Calu3 (cell line): ENCODE measurements at places on chromosomes 5 and 9.
A peak's percentile ranks its signal among the peaks of the same experiment; 100 is the strongest.

DNA sequence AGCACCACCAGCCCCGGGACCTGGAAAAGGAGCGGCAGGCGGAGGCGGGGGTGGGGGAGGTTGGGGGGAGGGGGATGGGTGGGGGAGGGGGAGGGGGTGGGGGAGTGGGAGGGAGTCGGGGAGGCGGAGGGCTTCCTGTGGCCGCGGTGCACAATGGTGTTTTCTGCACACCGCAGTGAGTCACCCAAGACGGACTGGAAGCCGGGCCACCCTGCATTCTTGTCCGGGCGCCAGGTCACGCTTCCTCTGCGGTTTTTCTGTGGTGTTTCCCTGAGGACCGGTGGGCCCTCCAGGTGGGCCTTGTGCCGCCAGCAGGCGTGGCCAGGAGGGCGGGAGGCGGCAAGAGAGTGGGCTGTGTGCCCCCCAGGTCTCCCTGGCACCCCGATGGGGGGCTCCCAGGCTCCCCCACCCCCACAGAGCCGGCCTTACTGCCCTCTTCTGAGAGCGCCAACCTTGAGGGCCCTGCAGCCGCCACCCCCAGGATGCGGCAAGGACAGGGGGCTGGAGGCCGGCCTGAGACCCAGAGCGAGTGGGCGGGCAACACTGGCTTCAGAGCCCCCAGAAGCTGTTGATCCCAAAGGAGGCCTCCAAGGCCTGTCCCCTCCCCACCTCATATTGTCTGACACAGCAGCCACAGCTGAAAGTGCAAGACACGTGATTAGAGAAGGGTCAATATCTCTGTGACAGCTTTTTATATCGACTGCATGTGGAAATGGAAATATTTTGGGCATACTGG is 11.1 kb downstream of the EXD3 start:
- peak; percentile 86 for DNase-seq

GRCh38 chr9:91426123-91426745 is 2.6 kb upstream of the NFIL3 start:
- no peak for DNase-seq

GRCh38 chr5:143599474-143599873 is 196.0 kb upstream of the NR3C1 start:
- no peak for DNase-seq

DNA sequence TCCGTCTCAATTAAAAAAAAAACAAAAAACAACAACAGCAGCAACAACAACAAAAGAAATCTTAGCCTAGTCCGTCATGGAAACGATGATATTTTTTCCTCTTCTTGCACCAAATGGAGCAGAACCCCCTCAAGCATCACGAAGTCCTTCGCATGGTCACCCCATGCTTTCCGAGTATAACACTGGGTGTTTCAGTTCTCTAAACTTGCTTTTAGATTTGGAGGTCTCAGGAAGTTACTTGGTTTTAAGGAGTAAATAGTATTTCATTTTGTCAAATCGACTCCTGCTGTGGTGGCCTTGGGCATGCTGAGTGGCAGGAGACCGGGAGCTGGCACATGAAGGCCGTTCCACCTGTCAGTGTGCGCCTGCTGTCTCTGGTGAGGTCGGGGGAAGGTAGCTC is 118.5 kb upstream of the CACNA1B start:
- DNase-seq: no peak

DNA sequence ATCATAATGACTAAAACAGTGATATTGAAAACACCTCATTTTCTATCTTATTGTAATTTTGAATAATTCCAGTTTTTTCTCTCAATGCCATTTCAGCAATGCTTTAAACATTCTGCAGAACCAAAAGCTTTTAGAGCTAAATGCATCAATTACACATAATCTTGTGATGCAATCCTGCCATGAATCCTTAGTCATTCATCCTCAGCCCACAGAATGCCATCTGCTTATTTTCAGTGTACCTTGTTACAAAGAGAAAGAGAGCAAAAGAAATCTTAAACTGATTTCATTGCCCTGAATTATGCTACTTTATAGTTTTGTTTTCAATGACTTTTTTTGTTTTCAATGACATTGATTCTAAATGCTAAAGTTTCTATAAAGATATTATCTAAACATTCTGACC is 1234.8 kb upstream of the C9orf72 start:
- no peak for DNase-seq

GRCh38 chr9:27371382-27371781 is 74.4 kb upstream of the EQTN start:
- DNase-seq: peak; percentile 48

DNA sequence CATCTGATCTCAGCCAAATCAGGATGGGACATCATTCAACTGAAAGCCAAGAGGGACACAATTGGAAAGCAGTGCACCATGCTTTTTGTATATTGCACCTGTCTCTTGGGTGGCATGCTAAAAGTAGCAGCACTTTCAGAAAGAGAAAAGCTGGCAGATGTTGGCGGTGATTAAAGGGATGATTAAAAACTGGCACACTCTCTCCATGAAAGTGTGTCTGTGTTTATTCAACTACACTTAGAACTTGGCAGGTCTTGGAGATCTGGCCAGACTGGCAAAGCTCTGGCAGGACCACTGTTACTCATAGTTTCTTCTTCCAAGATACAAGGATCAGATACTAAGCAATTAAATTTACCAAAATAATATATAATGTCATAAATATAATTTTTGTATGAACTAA is 112.9 kb upstream of the ELAVL2 start:
- no peak for DNase-seq

DNA sequence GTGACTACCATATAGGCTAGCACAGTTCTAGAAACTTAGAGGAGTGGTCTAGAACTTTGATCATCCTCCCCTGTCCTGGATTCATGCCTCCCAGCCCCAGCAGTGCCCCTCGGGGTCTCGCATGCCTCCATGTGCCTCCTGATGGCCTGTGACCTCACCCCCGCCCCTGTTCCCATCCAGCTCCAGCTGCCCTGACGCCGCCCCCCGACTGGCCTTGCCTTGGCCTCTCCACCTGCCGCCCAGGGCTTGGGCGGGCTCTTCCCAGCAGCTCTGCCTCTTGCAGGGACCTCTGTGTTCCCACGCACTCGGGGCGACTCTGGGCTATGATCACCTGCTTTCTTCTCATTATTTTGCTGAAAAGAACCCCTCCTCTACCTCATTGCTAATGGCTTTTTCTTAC is 115.4 kb upstream of the PHYKPL start:
- DNase-seq: no peak

GRCh38 chr9:108786901-108787689 is 68.7 kb downstream of the ACTL7B start:
- peak; percentile 44 for DNase-seq

DNA sequence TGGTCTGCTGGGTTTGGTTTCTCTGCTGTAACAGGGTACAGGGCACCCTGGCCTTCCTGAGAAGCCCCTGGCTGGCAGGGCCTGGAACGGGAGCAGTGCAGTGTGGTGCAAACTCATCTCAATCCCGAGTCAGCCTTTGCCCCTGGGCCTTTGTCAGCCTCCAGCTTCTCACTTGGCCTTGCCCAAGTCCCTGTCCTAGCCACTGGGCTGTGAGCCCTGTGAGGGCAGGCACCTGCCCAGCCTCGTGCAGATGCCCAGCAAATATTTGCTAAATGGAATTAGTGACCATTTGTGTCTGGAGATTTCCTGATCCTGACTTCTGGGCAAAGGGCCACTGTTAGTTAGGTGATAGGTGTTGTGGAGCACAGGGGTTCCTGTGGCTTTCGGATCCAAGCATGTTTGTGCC is 13.0 kb downstream of the RGS3 start:
- no peak for DNase-seq

GRCh38 chr5:103561685-103562452 is 720 bp downstream of the NUDT12 start:
- DNase-seq: peak; percentile 32

- DNase-seq: no peak
Measured at GRCh38 chr9:70255486-70255885, 3.3 kb upstream of the SMC5 start.

GRCh38 chr5:6728011-6728794 is 15.0 kb downstream of the TENT4A start:
- no peak for DNase-seq

GRCh38 chr5:33901156-33901555 is 9.4 kb upstream of the ADAMTS12 start:
- DNase-seq: no peak

DNA sequence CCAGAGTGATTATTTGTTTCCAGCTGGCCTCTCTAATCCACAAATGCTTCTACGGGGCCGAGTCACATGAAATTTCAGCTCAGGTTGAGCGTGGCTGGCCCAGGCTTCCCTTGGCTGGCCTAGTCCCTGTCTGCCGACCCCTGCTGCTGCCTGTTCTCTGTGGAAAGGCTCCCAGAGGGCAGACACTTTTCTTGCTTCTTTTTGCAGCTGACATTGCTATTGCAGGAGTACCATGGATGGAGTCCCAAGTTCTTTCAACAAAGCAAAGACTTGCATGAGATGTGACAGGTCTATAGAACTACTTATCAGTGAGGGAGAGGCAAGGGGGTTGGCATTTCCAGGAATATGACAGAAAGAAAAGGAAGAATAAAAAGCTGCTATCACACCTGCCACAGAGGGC is 287.4 kb upstream of the ARRDC3 start:
- DNase-seq: no peak

DNA sequence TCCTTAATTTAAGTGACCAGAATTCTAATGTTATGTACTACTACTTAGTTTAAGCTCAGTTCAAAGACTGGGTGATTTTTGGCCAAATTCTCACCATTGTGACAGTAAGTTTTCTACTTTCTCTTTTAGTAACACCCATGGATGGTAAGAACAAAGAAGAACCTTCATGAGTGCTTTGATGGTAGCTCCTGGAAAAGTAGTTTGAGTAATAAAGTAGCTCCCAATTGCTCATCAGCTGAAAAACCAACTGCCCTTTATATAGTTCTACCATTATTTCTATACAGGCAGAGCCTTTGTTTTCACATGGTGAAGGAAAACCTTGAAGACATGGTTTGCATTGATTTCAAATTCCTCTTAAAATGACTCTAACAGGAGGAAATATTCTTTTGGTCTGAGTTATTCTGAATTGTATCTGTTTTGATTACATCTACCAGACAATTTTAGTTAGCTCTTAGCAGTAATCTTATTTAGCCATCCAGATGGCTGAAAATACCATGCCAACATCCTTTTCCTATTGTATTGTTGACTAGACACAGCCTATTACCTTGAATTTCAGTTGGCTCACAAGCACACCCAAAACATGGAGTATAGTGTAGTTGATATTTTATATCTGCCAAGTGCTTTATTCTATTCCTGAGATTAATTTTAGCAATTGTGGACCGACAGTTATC is 23.7 kb upstream of the STARD4 start:
- no peak for DNase-seq

DNA sequence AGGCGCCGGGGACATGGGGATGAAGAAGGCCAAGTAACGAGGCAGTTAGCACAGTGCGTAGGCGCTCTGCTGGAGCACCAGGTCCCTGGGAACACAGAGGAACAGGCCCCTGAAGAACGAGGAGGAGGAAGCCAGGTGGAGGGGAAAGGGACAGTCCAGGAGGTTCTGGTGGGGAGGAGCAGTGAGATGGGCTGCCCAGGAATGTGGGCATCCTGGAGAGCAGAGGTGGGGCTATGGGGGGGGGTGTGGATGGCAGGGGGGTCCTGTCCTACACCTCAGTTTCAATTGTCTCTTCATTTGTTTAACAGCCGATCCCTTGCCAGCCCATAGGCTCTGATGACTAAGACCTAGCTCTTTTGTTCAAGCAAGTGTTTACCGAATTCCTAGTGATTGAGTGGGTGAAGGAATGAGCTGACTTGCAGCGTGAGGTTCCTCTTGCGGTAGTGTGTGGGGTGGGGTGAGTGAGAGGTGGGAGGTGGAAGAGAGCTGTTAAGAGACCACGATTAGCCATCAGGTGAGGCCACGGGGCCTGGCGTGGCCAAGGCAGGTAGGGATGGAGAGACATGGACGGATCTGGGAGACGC is 8.4 kb upstream of the PHYHD1 start:
- peak; percentile 50 for DNase-seq

DNA sequence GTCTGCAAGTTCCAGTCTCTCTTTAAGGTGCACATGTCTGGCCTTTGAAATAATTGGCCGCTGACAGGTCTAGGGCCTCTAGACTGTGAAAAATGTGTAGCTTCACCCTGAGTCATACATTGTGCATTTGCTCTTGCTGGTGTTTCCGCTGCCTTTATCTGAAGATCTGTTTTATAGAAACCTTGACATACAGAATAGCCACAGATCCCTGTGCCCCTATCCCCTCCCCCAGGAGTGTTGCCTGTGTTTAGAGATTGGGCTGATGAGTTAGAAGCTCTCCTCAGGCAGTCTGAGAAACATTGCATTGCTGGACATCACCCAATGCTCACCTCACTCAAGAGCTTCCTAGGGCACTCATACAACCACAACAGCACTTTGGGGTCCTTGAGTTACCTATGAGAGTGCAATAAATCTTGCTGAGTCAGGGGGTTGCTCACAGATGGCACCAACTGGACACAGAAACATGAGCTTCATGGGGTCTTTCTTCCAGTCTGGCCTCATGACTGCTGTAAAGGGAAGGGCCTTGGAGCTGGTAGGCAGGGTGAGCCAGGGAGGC is 3.8 kb upstream of the ZNF782 start:
- DNase-seq: no peak

GRCh38 chr5:40477856-40478546 is 201.7 kb upstream of the PTGER4 start:
- no peak for DNase-seq

DNA sequence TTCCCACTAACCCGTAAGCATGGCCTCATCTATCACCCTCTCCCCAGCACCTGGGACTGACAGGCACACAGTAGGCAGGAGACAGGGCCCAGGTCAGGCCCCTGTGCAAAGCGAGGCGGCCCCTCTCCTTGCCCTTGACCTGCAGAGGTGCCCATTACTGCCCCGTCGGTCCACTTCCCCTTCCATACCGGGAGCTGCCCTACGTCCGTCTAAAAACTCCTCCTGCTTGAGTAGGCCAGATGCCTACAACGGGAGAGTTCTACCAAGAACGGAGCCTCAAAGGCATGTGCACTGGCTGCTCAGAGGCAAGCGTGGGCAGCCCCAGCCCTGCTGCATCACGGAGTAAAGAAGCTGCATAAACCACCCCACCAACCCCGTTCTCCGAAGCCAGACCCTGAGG is 4.6 kb upstream of the DPH7 start:
- DNase-seq: no peak

- DNase-seq: no peak
Measured at GRCh38 chr5:67639976-67640375, 443.4 kb upstream of the CD180 start.

GRCh38 chr9:72726947-72727346 is 205.5 kb downstream of the TMC1 start:
- no peak for DNase-seq

DNA sequence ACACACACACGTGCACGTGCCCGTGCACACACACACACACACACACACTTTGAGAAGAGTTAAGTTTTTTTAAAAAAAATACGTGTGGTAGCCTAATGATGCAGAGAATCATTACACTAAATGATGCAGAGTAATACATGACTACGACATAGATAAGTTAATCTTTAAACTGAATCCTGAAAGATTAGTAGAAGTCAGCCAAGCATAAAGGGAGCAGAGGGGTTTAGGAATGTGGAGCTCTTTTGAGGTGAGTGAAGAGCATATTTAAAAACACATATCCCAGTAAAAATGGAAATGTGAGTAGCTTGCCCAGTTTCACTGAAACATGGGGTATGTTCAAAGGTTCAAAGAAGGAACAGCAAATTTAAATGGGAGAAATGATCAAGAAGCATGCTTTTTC is 61.3 kb upstream of the TYRP1 start:
- no peak for DNase-seq
